ENCODE measurements at places on chromosomes 6 and 20. TPM values are rescaled to one million over a fixed set of nuclear protein-coding genes. Genes with fewer than 3 reads are reported as not detected.

GRCh38 chr20:21510414-21511384, 3.2 kb downstream of the NKX2-2 start:
- no peak overlapping the region for H3K27ac ChIP-seq
- peaks cover 47% of the 10 kb centered on the region for H3K4me1 ChIP-seq
- DNase-seq = no peak
- H3K36me3 ChIP-seq = no peaks in the 10 kb centered on the region

DNA sequence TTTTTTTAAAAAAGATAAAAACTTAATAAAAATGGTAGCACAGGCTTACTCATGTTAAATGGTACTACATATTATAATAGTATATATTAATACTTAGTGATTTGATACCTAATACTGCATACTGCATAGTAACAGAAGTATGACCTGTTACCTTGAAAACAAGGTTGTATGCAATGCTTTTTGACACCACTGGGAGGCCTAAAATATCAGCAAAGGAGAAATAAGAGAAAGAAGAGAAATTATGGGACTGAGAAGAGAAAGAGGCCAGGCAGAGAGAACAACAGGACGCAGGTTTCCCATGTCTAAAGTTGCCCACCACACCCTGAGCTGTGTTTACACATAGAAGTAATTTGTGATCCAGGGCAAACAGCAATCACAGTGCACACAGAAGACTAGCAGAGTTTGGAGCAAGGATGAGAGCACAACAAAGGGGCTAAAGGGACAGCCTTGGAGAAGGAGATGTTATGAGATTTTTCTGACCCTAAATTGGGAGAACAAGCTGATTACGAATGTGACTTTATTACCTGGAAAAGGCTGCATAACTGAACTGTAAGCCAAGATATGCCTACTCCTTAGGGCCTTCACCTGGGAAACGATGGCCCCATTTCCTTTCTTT, 73.2 kb downstream of the ROS1 start:
- H3K27me3 ChIP-seq = no peaks in the 10 kb centered on the region
- H3K4me1 ChIP-seq = no peaks in the 10 kb centered on the region
- no peak overlapping the region for H3K4me3 ChIP-seq

DNA sequence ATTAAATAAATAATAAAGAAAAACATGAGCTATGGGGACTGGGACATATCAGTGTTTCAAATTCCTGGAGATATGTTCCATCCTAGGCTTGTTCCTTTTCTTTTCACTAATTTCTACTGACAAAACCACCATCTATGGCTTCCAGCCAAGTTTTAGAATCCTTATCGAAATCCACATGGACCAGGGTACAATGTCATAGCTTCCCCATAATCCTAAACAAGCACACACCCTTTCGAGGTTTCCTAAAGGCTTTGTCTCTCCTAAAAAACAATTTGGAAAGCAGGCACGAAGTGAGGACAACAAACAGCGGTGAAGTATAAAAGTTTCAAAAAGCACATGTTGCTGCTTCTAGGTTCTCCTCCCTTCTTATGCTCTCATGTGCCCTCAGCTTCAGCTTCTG, 13.3 kb upstream of the DST start:
- H3K36me3 ChIP-seq = no peaks in the 10 kb centered on the region
- no peak for DNase-seq
- H3K4me1 ChIP-seq = peaks cover 23% of the 10 kb centered on the region

The CRISP1 gene
- total RNA-seq = not detected
